ENCODE measurements at places on chromosomes 13 and 19.

GRCh38 chr13:83905641-83906040 lies 23.4 kb upstream of the SLITRK1 start:
- no peak for DNase-seq

- DNase-seq = no peak
Observed at GRCh38 chr13:51938454-51938853, 72.8 kb downstream of the ATP7B start.

DNA sequence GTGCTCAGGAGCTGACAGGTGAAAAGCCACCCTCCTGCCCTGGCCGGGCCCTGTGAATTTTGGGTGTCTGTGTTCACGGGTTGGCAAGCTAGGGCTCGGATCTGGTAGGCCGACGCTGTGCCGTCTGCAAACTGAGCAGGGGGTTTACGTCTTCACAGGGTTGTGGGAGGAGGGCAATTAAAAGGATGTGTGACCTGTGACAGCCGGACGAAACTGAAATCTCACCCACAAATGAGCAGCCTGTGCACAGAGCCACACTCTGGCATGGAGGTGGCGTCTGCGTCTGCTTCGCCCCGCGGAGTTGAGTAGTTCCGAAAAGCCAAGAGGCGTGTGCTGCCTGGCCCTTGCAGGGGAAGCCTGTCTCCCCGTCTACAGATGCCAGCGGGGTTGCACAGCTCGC lies 117.3 kb downstream of the KDM4B start:
- peak; percentile 14 for DNase-seq

- DNase-seq = no peak
Observed at GRCh38 chr13:33515146-33515545, 229.6 kb upstream of the STARD13 start.

- no peak for DNase-seq
Observed at GRCh38 chr19:36093687-36094086, 17.3 kb upstream of the OVOL3 start.

DNA sequence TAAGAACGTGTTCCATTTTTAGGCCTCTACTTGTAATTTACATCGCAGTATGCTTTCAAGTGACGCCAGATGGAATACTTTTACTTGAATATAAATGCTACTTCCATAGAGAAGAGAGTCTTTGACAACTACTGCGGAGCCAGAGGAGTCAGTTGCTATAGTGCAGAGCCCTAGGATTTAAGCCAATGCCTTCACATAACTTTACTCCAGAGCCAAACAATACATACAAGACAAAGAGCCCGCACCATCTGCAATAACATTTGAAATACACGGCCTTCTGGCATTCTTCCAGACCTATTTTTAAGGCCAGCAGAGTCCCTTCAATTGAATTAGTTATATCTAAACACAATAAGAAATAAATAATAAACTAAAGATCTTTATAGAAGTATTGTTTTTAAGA lies 59.4 kb downstream of the XPO4 start:
- DNase-seq = no peak

- DNase-seq = no peak
Observed at GRCh38 chr19:46451352-46451751, 20.0 kb downstream of the PNMA8A start.

DNA sequence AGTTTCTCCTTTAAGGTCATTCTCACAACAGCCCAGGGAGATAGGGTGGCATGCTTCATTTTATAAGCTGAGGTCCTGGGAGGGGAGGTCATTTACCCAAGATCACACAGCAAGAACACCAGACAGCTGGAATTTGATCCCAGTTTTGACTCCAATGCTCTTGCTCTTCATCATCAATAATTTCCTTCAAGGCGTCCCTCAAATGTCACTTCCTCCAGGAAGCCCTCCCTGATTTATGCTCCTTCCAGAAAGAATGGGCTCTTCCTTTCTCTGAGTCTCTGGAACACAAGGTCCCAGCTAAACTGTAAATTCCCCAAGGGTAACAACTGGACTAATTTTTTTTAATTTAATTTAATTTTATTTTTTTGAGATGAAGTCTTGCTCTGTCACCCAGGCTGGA lies 4.7 kb upstream of the DHX34 start:
- DNase-seq = no peak

DNA sequence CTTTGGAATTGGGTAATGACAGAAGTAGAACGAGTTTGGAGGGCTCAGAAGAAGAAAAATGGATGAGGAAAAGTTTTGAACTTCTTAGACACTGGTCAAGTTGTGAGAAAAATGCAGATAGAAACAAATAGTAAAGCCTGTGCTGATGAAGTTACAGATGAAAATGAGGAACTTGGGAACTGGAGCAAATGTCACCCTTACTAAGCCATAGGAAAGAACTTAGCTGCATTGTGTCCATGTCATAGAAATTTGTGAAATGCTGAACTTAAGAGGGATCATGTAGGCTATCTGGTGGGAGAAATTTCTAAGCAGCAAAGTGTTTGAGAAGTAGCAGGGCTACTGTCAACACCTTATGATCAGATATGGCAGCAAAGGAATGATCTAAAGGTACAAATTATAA lies 289.2 kb upstream of the PCDH9 start:
- DNase-seq = no peak

DNA sequence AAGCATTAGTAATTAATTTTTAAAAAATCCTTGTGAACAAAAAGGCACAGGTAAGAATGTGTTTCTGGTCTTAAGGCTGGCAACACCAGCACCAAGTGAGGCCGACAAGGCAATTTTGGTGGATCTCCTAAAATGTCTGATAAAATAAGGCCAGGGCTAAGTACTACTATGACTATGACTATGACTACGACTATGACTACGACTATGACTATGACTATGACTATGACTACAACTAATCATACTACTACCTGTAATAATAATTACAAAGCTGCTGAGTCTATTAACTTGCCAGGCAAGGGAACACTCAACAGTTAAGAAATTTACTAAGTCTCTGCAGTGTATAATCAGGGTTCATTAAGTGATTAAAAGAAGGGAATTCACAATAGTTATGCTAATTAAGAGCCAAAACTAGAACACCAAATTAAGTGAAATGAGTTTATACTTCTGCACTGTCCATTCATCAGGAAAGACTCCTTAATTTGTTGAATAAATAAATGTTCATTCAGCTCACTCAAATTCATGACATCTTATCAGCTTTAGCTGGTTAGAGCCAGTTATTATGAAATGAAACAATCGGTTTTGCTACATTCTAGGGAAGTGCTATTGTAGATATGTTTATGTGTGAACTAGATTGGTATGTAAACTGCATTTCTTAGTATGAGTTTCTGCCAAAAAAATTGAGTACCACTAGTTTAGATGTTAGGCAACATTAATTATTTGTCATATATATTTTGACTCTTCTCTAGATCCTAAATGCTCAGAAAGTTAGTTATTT lies 1626.2 kb upstream of the PCDH20 start:
- no peak for DNase-seq

GRCh38 chr13:95246292-95247082 lies 54.8 kb downstream of the ABCC4 start:
- DNase-seq = no peak

DNA sequence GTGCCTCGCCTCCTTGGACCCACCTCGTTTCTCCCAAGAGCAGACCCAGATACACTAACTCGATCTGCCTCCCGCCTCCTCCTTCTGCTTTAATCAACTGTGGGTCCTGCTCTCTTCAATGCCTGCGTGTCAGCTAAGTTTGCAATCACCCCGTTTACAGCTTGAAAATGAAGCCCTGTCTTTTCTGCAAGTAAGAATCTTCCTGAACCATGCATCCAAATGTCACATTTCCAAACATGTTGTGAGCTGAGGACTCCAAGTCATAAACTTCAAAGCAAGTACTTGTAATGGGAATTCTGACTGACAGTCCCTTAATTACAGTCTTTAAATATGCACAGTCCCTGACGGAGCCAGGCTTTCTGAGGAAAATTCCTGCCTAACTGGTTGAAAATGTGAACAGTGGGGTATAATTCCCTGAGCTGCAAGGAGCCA lies 154.9 kb upstream of the UQCRFS1 start:
- no peak for DNase-seq

DNA sequence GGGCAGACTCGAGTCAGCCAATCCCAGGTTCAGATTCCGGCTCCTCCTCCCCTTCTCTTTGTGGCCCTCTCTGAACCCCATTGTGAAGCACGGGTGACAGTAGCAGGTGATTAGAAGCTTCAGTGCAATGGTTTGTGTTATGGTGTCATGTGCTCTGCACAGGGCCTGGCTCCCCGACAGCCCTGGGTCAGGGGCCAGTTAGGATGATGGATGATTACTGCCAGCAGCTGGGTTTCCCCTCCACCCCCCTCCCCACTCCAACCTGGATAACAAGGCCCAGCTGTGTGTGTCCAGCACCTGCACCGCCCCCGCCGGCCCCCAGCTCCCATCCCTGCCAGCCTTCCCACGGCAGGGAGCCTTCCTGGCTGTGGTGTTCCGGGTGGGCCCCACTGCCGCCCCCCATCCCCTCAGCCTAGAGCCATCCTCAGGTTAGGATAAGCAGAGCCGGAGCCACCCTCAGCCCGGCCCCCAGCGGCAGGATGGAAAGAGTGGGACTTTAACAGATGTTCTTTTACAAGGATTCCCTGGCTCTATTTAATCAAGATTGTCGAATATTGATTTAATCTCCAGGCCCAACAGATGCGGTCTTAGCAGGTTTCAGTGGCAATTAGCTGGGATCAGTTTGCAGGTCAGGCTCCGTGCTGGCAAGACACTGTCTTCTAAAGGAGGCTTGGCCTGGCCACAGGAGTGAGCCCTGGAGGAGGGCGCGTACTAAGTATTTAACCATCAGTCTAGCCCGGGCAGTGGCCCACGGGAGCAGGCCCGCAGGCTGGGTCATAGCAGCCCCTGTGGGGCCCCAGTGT lies 156.2 kb downstream of the SIPA1L3 start:
- no peak for DNase-seq

- DNase-seq = peak; percentile 14
Observed at GRCh38 chr19:459724-460511, 915 bp downstream of the SHC2 start.

DNA sequence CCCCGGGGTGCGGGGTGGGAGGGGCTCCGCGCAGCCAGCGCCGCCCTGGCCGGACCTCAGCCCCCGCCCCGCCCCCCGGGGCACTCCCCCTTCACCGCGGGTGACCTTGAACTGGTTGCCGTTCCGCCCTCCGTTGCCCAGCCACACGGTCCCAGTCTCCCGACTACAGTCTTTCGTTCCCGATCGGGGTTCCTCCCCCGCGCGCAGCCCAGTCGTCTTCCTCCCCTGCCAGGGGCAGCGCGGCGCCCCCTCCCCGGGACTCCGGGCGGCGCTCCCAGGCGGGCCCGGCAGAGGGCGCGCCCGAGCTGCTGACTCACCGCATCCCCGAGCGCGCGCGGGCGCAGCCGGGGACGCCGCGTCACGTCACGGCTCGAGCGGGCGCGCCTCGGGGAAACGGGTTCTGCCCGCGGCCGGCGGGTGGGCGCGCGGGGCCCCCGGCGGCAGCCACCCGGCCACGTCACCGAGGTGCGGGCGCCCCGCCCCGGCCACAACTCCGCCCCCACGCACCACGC lies 459 bp downstream of the MIDN start:
- peak; percentile 90 for DNase-seq

DNA sequence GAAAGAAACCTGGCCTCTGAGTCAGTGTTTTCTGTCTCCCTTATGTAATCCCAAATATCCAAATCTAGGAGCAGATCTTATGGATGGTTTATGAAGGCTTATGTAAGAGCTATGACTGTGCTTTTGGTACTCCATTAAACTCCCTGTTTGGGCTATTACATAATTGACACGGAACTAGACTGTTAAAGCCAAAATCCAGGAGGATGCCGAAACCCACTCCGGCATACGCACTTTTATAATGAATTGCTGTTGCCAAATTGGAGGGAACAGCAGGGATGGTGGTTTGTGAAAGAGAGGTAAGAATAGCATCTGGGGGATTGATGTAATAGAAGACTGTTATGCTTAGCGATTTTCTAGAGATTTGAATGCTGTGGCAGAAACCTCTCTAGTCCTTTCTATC lies 2.0 kb downstream of the MTUS2 start:
- no peak for DNase-seq

DNA sequence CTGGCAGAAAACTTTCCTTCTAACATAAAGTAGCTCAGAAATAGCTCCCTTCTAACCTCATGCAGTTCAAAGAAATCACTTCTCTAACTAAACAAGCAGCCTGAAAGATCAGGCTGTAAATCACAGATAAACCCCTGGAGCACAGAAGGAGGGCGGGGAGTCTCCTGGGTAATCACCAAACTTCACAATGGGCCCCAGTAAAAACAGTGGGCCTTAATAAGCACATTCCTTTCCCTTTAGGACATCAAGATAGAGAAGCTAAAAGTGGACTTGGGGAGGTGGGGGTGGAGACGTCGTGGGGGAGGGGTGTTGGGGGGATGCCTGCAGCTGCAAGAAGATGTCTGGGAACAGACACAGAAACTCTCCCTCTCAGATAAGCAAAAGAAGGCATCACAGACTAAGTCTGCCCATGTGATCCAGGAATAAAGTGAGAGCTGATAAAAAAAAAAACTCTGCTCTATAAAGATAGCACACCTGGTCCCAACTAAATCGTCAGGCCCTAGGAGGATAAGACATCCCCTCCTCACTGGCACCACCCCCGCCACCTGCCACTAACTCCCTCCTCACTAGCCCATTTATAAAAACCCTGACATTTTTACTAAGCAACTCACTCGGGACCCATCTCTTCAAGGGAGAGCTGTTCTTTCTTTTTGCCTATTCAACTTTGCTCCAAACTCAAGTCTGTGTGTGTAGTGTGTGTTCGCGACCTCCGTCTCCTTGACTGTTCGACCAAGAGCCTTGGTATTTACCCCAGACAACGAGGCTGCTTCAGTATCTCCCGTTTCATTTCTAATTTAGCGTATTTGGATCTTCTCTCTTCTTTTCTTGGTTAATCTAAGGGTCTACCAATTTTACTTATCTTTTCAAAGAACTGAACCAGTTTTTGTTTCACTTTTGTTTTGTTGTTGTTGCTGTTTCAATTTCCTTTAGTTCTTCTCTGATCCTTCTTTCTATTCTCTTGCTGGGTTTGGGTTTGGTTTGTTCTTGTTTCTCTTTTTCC lies 31.7 kb downstream of the DNAJC15 start:
- DNase-seq = peak; percentile 34

DNA sequence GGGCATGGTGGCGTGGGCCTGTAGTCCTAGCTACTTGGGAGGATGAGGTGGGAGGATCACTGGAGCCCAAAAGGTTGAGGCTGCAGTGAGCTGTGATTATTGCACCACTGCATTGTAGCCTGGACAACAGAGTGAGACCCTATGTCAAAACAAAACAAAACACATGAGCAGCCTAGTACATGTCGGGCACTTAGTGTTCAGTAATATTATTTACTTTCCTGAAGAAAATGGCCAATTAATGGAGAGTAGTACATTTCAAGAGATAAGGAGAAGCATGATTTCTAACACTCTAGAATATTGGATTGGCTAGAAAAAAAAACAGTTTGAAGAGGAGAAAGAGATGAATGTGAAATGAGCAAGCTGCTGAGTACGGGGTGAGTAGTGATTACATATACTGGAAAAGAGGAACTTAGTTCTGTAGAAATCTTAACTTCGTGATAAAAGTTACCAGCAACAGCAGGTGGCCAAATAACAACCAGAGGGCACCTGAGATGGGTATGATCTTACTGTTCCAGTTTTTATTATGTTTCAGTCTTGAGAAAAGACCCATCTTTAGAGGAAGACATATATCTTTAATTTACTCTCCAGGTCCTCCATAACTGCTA lies 36.2 kb downstream of the SPATA13 start:
- no peak for DNase-seq

- no peak for DNase-seq
Observed at GRCh38 chr19:17090583-17090982, 15.0 kb downstream of the MYO9B start.

All from CD4-positive, alpha-beta T cell treated with Interleukin-12 subunit alpha and Interleukin-12 subunit beta, for 1 hour (primary cell).